ENCODE measurements at places on chromosomes 1 and 21.

- DNase-seq: no peak
- no peak overlapping the region for H3K4me3 ChIP-seq
- no peaks in the 10 kb centered on the region for H3K36me3 ChIP-seq
- no peaks in the 10 kb centered on the region for H3K27me3 ChIP-seq
Measured at GRCh38 chr21:32131960-32132359, 146.9 kb downstream of the MIS18A start.

DNA sequence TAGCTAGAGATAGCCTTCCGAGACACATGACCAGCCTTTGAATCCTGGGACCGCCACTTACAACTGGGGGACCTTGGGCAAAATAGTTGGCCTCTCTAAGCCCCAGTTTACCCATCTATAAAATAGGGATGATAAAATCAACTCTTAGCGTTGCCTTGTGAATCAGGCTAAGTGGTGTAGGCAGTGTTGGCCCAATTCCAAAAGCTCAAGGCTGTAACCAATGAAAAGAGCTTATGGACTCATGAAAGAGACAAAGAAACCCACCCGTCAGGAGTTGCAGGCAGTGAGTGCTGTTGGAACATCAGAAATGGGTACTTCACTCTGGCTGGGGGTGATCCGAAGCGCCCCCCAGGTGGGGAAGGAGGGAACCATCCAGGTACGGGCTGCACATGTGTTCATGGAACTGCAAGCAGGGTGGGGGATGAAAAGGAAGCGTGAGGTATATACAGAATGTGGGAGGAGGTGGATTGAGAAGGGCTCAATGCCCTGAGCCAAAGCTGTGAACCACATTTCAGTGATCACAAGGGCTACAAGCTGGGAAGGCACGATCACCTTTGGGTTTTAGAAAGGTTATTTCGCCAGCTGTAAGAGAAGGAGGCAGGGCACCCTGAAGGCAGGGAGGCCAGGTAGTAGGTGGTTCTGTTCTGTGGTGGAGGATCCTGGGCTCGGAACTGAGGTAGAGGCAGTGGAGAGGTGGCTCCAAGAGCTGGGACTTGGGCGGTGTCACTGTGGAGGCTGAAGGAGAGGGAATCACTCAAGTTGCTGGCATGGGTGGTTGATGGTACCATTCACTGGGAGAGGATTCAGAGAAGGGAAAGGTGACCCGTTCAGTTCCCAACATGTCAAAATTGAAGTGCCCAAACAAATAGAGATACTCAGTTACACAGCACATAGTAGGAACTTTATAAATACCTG lies 11.4 kb upstream of the KIAA1614 start:
- H3K27ac ChIP-seq: no peak overlapping the region
- H3K27me3 ChIP-seq: no peaks in the 10 kb centered on the region
- no peaks in the 10 kb centered on the region for H3K36me3 ChIP-seq
- no peak overlapping the region for H3K4me3 ChIP-seq

- H3K4me1 ChIP-seq: peaks cover 18% of the 10 kb centered on the region
- H3K36me3 ChIP-seq: no peaks in the 10 kb centered on the region
- peak overlapping the region; percentile 90 for H3K27ac ChIP-seq
- no peaks in the 10 kb centered on the region for H3K27me3 ChIP-seq
- H3K4me3 ChIP-seq: peak overlapping the region; percentile 42
- peak; percentile 26 for DNase-seq
Measured at GRCh38 chr1:50959303-50959912, 659 bp downstream of the FAF1 start.

- H3K27me3 ChIP-seq: no peaks in the 10 kb centered on the region
- no peak overlapping the region for H3K27ac ChIP-seq
- no peaks in the 10 kb centered on the region for H3K4me1 ChIP-seq
- no peak for DNase-seq
- H3K36me3 ChIP-seq: no peaks in the 10 kb centered on the region
Measured at GRCh38 chr1:176055398-176055797, 151.7 kb downstream of the COP1 start.

- H3K4me1 ChIP-seq: peaks cover 9% of the 10 kb centered on the region
- H3K27me3 ChIP-seq: no peaks in the 10 kb centered on the region
- no peak overlapping the region for H3K27ac ChIP-seq
- no peak for DNase-seq
- no peak overlapping the region for H3K4me3 ChIP-seq
- peaks cover 32% of the 10 kb centered on the region for H3K36me3 ChIP-seq
Measured at GRCh38 chr1:12356004-12356890, 126.4 kb downstream of the VPS13D start.

DNA sequence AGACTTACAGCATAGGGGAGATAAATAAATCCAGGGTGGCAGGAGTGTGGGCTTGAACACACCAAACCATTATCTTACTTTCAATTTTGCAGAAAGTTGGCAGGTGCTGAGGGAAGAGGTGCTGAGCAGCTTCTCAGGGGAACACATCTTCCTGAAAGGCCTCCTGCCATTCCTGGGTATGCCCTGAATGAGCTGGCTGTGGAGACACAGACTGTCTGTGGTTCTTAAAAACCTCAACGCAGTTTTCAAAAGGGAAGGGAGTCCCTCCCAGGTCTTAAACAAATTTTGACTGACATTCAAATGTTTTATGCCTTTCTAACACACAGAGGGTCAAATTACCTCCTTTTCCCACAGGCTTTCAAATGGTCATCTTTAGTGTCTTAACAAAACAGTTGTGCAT lies 166.9 kb downstream of the TNFSF18 start:
- no peak overlapping the region for H3K27ac ChIP-seq
- no peaks in the 10 kb centered on the region for H3K36me3 ChIP-seq
- H3K27me3 ChIP-seq: no peaks in the 10 kb centered on the region
- no peak overlapping the region for H3K4me3 ChIP-seq
- H3K4me1 ChIP-seq: no peaks in the 10 kb centered on the region
- no peak for DNase-seq

- no peak overlapping the region for H3K4me3 ChIP-seq
- peaks cover 16% of the 10 kb centered on the region for H3K4me1 ChIP-seq
- H3K27me3 ChIP-seq: no peaks in the 10 kb centered on the region
- no peak for DNase-seq
- no peaks in the 10 kb centered on the region for H3K36me3 ChIP-seq
Measured at GRCh38 chr1:65256860-65257708, 52.3 kb upstream of the DNAJC6 start.

DNA sequence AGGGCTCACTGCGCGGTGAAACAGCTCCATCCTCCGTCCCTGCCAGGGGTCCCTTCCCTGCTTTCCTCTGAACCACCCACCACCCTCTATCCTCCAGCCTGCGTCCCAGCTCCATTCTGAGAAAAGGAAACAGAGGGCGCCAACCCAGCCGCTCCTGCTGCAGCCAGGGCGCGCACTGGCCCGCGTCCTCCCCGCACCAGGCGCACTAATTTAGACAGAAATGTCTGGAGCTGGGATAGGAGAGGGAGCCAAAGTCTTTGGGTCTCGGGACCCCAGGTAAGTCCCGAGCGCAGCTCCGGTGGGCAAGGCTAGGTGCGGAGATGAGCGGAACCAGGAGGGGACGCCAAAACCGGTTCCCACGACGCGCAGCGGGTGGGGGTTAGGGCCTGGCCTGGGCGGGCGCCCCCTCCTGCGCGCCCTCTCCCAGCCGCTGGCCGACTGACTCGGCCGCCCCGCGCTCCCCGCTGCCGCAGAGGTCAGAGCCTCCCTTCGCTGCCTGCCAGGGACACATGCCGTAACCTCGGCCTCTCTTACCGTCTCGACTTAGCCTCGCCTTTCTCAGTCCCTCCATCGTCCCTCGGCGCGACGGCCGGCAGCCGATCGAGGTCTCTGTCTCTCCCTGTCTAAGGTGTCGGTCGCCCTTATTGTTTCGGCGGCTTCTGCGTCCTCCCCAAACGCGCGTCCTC lies 2.0 kb downstream of the CAMK2N1 start:
- H3K4me3 ChIP-seq: peak overlapping the region; percentile 58
- H3K27me3 ChIP-seq: peaks cover 40% of the 10 kb centered on the region
- peak overlapping the region; percentile 83 for H3K27ac ChIP-seq
- DNase-seq: peak; percentile 84
- peaks cover 35% of the 10 kb centered on the region for H3K4me1 ChIP-seq
- H3K36me3 ChIP-seq: no peaks in the 10 kb centered on the region

DNA sequence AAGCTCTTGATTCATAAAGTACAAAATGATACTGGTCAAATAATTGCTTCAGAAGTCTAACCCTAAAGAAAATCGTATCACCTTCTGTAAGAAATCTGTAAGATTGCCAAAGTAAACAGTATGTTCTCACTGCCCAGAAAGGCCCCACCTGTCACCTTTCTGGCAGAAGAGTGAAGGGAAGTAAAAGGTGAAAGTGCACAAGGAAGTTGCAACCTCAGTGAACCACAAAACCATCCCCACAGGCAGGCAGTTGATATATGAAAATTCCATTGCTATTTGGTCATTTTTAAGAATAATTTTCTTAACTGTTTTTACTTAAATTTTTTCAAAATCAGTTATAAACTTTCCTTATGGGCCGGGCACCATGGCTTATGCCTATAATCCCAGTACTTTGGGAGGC lies 48.5 kb upstream of the FBXO28 start:
- no peaks in the 10 kb centered on the region for H3K36me3 ChIP-seq
- H3K4me3 ChIP-seq: no peak overlapping the region
- no peaks in the 10 kb centered on the region for H3K4me1 ChIP-seq
- H3K27ac ChIP-seq: no peak overlapping the region

GRCh38 chr1:212237651-212238050 lies 47.6 kb upstream of the PPP2R5A start:
- no peaks in the 10 kb centered on the region for H3K27me3 ChIP-seq
- H3K36me3 ChIP-seq: no peaks in the 10 kb centered on the region
- no peak overlapping the region for H3K4me3 ChIP-seq

- DNase-seq: no peak
- H3K36me3 ChIP-seq: peaks cover 33% of the 10 kb centered on the region
- H3K27me3 ChIP-seq: no peaks in the 10 kb centered on the region
- peak overlapping the region; percentile 96 for H3K27ac ChIP-seq
Measured at GRCh38 chr1:26470878-26471497, 1.3 kb upstream of the HMGN2 start.

DNA sequence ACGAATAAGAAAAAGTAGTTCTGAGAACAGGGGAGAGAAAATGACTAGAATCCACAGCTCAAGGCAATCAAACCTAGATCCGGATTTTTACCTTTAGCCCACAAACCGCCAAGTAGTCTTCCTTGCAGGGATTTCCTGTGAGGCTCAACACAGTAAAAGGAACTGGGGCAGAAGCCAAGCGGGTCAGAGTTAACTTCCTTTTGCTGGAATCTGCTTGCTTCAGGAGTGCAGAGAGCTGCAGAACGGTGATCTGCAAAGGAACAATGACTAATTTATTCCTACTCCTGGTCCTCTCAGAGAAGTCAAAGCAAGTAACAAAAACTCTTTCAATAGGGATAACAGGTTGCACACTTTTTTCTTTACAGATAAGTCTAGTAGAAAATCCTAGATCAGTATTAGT lies 53.4 kb downstream of the UBR4 start:
- no peak overlapping the region for H3K27ac ChIP-seq
- peaks cover 73% of the 10 kb centered on the region for H3K36me3 ChIP-seq
- H3K4me1 ChIP-seq: no peaks in the 10 kb centered on the region
- DNase-seq: peak; percentile 47
- H3K4me3 ChIP-seq: no peak overlapping the region

GRCh38 chr21:30695956-30696355 lies 22.6 kb downstream of the KRTAP21-3 start:
- H3K36me3 ChIP-seq: no peaks in the 10 kb centered on the region
- H3K27ac ChIP-seq: no peak overlapping the region
- no peak overlapping the region for H3K4me3 ChIP-seq
- H3K4me1 ChIP-seq: no peaks in the 10 kb centered on the region
- no peak for DNase-seq

Measured in upper lobe of left lung (tissue), 6 donors.